ENCODE measurements at places on chromosomes 7 and 10.

- no peak for DNase-seq
Measured at GRCh38 chr10:36053271-36053670, 411.2 kb upstream of the FZD8 start.

GRCh38 chr10:59970396-59971368, 64.3 kb upstream of the CCDC6 start:
- DNase-seq: peak; percentile 58

GRCh38 chr10:96719850-96720421, 378 bp downstream of the PIK3AP1 start:
- DNase-seq: peak; percentile 95

GRCh38 chr10:102188298-102188940, 36.2 kb downstream of the NOLC1 start:
- DNase-seq: no peak

DNA sequence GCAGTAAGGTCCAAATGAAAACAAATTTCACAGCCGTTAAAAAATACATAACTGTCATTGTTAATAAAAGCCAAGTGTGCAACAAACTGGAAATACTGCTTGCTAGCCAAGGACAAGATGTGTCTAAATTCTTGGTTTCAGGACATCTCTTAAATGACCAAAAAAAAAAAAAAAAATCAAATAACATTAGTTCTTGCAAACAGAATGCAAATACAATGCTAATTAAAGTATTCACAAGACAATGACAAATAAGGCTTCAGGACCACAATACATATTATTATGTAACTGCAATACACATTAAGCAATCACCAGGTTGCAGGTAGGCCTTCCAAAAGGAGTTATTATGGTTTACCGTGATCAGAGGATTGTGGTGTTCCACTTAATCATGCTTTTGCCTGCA, 3.6 kb downstream of the ARHGAP21 start:
- DNase-seq: no peak

DNA sequence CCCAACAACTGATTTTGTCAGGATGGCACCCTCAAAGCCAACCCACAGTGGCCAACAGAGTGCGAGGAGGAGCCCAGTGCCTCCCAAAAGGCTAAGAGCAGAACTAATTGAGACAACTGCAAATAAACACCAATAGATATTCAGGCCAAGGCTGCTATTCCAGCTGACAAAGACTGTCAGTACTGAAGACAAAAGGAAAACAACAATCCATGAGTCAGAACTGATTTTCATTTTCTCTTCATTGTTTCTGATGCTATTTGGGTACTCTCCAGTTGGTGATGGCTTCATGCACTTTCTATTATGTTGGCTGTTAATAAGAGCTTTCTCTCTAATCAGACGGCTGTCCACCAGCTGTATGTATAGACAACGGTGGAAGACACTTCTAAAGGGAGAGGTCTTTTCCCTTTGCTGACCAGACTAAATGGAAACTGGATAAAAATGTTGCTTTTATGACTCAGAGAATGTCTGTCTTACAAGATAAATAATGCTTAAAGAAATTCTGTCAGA, 515.9 kb downstream of the PARD3 start:
- DNase-seq: no peak

GRCh38 chr10:101536800-101537199, 51.3 kb downstream of the POLL start:
- peak; percentile 84 for DNase-seq

All from hematopoietic multipotent progenitor cell treated with erythropoietin and hydrocortisone succinate and interleukin-3 and kit ligand, for 4 days (in vitro differentiated cells).